ENCODE measurements at places on chromosomes 2 and 18.

DNA sequence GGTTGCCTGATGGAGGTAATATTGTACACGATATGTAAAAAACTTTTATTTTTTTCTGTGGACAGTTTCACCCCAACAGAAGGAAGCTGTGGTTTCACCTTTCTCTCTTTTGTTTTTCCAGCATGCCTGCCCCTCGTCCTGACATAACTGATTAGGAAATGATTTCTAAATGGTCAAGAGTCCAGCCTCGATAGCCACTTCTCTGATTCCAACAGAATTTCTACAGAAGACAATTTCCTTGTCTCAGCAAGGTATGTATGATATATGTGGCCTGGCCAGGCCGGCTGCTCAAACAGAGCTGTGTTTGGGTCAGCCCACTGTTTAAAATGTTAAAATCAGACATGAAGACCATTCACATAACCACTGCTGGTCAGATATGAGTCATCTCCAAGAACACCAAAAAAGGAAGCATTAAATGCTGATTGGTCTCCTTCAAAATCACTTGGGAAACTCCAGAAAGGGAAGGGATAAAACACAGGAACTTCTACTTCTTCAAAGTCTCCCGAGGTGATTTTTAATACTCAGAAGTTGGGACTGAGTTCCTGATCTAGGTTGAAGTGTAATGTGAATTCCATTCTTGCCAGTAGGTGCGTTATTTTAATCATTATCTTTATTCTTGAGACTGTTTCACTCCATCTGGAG, 22.3 kb downstream of the ATP8B1 start:
- peak; percentile 25 for DNase-seq

DNA sequence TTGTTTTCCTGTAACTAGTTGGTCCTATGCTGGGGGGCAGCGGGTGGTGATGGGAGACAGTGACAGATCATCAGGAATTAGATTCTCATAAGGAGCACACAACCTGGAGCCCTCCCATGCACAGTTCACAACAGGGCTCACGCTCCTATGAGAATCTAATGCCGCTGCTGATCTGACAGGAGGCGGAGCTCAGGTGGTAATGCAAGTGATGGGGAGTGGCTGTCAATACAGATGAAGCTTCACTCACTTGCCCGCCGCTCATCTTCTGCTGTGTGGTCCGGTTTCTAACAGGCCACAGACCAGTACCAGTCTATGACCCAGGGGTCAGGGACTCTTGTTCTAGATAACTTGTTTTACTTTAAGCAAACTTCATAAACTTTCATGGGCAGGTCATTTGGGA, 205.3 kb upstream of the SLC14A2 start:
- DNase-seq: no peak

DNA sequence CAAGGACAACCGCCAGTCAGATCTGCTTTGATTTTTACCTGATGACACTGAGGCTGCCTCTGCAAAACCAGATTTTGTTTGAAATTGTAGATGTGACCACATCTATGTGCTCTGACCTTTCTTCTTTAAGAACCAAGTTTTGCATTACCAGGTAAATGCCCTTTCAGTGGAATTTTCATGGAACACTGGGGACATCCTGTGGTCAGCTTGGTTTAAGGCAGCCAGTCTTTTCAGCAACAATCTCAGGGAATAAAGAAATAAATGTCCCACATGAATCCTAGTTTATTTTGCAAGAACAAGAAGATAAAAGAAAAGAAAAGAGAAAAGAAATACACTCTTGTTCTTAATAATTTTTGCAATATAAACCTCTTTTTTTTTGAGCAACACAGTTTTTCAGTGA, 90.6 kb downstream of the POU3F3 start:
- no peak for DNase-seq

- no peak for DNase-seq
These were observed 33.9 kb downstream of the STAT1 start for GRCh38 chr2:190979906-190980629.

- DNase-seq: no peak
These were observed 154.8 kb upstream of the ZNF236 start for GRCh38 chr18:76667603-76668002.

Data from GM20000 (cell line).